ENCODE measurements at places on chromosomes 4 and X.

DNA sequence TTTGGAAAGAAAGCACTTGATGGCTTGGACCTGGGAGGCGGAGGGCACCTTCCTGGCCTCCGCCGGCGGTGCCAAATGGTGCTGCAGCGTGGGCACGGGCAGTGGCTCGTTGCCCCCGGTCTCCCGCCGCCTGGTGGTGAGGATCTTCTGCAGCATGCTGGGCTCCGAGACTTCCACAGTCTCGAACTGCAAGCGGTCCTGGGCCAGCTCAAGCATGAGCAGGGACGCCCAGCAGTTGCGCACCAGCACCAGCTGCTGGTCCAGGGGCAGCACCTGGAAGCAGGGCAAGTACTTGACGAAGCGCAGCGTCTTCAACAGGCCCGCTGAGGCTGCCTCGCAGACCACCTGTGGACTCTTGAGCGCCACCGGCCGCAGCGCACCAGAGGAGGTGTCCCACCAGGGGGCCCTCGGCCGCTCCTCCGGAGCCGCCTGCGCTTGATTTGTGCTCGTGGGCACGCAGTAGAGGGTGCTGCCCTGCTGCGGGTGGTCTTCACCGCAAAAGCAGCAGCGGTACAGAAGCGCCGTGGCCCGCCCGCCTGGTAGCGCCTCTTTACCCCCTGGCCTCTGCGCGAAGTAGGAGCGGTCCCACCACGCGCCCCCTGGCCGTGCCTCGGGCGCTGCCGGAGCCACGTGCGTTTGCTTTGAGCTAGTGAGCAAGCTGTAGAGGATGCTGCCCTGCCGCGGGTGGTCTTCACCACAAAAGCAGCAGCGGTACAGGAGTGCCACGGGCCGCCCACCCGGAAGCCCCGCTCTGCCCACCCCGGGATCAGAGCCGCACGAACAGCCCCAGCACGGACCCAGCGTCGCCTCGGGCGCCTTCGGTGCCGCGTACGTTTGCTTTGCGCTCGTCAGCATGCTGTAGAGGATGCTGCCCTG is 689 bp downstream of the NR0B1 start:
- peak; percentile 46 for DNase-seq

- DNase-seq, result no peak
Observed at GRCh38 chr4:142396279-142396678, 449.8 kb downstream of the INPP4B start.

DNA sequence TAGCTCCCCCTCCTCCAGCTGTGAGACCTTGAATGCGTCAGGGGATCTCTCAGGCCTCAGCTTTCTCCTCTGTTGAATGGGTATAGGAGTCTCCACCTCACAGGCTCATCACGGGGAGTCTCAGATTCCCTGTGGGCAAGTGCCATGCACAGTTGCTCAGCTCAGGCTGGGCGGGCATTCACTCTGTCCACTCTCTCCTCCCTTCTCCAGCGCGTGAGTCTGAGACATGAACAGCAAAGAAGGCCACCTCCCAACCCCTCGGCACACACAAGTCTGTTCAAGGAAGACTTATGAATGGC is 60.0 kb downstream of the HTRA3 start:
- DNase-seq, result no peak

GRCh38 chr4:76535603-76536372 is 100.8 kb downstream of the SHROOM3 start:
- DNase-seq, result no peak

DNA sequence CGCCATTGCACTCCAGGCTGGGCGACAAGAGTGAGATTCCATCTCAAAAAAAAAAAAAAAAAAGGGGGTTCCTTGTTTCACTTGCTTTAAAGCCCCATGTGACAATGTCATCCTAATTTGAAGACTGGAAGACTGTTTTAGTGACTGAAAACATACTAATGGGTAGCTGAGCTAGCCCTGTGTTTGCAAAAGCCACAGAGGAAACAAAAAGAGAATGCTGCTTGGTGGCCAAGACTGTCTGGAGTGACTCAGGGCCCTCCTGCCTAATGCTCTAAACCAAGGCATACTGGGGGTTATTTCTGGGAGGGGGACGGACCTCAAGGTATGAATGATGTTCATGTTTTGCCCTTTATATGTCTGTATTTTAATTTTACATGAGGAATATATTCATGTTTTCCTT is 16.0 kb downstream of the HPSE start:
- DNase-seq, result no peak

DNA sequence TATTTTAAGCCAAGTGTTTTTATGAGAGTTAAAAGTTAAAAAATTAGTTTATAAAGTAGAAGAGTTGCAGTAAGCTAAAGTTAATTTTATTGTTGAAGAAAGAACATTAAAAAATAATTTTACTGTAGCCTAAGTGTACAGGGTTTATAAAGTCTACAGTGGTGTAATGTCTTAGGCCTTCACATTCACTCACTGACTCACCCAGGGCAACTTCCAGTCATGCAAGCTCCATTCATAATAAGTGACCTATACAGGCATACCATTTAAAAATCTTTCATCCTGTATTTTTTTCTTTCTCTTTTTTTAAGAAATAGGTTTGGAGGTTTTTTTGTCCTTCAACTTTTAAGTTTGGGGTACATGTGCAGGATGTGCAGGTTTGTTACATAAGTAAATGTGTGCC is 87.9 kb upstream of the NR3C2 start:
- DNase-seq, result no peak

DNA sequence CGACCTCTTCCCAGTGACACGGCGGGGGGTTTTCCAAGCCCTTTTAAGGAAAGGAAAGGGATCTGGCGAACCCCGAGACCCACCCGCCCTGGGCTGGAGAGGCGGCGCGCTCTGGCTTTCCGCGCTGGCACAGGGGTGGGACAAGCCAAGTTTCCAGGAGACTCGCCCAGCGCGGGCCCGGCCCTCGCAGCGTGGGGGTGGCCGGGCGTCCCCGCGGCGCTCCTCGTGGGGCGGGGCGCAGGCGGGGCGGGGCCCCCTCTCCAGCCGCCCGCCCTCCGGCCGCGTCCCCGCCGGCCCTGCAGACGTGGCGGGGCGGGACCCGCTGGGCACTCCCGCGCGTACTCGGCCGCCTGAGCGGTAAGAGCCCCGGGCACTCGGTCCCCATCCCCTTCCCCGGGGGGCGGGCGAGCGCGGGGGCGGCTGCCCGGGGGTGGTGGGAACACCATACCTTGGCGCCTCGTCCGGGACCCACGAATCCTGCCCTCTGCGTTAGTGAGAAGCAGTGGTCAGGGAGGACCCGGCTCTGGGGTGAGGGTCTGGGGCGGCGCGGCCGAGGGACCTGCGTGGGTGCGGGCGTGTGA is at the start of gene FAM114A1:
FAM114A1 (plus strand) TSS at position 329 of the 581 bp plus-strand sequence. CDS start 10,273 bp downstream, outside the sequence.
- DNase-seq, result peak; percentile 35

- DNase-seq, result no peak
Observed at GRCh38 chrX:69815063-69815462, 199.2 kb downstream of the EDA start.

- DNase-seq, result no peak
Observed at GRCh38 chr4:104412344-104412743, 82.3 kb downstream of the CXXC4 start.

GRCh38 chr4:13534344-13535063 is 9.8 kb downstream of the NKX3-2 start:
- DNase-seq, result no peak

GRCh38 chrX:40153345-40154249 is 55.8 kb upstream of the BCOR start:
- peak; percentile 55 for DNase-seq

GRCh38 chr4:104905546-104905945 is 241.1 kb upstream of the TET2 start:
- DNase-seq, result no peak
